ENCODE measurements at places on chromosomes 5 and 9.

- DNase-seq = peak; percentile 37
These were observed 29.3 kb downstream of the PRRC2B start for GRCh38 chr9:131423171-131423581.

DNA sequence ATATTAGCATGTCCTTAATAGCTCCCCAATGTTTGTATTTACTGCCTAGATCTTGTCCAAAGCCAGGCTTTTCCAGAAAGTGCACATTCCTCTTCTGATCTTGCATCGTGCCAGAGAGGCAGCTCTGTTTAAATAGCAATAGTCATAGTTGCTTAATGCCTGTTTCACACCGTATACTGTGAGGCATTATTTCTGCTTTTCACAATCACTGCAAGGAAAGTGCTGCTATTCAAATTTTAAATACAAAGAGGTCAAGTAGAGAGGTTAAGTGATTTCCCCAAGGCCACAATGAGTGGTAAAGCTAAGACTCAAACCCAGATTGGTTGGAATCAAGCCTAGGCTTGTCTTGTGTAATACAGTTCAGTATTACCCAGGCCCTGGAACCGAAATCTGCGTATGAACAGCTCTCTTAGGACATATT, 153.6 kb downstream of the SNX18 start:
- DNase-seq = no peak

GRCh38 chr5:123882965-123883345, 371.0 kb downstream of the CSNK1G3 start:
- no peak for DNase-seq

DNA sequence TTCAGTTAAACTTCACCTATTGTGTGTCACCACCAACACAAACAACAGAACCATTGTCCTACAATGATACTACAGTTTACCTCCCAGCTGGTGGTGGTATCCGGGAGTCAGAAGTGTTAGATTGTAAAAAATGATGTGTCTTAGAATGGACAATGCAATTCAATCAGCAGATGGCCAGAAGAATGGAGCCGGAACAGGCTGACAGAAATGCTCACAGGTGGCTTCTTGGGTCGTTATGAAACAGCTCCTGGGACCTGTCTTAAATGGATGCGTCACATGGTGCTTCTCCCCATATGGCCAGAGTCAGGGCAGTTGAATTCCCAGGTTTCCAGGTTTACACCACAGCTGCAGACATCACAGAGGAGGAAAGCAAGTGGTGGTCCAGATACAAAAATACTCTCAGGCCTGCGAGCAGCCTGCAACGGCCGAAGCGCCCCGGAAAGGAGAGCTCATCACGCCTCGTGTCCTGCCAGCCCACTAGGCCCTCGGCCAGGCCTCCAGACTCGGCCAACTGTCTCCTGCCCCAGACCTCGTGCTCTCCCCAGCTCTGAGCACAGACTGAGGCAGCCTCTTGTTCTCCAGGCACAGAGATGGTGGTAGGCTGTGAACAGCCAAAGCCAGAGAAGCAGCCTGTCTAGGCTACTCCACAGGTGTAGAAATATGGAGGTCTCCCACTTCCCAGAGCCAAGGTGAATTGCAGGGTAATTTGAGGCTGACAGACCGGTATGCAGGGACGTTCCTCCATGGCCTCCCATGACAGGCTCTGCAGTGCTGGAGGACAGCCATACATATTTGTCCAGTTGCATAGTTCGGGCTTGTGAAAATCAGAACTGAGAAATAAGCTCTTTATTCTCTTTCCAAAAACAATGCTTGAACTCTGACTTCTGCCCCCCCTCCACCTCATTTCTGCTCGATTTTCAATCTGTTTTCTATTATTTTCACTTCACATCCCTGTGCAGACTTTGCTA, 98.5 kb upstream of the SPATA31C2 start:
- no peak for DNase-seq

DNA sequence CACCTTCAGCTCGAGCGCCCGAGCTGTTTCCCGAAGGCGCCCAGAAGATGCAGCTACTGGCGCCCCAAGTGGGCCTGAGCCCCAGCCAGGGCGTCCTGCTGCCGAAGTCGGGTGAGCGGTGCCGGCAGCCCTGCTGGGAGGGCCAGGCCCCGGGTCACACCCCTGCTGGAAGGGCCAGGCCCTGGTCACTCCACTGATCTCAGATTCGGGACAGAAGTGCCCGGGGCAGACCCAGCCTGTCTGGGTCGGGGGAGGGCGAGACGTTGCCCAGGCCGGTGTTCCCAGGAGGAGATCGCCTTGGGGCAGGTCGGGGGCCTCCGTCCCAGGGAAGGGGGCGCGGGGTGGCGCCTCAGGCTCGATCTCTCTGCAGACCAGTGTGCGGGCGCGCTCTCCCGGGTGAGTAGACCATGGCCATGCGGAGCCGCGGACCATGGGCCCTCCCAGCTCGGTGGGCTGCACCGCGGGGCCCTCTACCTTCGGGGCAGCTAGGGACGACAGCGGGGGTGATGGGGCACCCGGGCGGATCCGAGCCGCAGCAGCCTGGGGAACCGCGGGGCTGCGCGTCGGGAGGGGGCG, 2.3 kb downstream of the LCNL1 start:
- DNase-seq = no peak

DNA sequence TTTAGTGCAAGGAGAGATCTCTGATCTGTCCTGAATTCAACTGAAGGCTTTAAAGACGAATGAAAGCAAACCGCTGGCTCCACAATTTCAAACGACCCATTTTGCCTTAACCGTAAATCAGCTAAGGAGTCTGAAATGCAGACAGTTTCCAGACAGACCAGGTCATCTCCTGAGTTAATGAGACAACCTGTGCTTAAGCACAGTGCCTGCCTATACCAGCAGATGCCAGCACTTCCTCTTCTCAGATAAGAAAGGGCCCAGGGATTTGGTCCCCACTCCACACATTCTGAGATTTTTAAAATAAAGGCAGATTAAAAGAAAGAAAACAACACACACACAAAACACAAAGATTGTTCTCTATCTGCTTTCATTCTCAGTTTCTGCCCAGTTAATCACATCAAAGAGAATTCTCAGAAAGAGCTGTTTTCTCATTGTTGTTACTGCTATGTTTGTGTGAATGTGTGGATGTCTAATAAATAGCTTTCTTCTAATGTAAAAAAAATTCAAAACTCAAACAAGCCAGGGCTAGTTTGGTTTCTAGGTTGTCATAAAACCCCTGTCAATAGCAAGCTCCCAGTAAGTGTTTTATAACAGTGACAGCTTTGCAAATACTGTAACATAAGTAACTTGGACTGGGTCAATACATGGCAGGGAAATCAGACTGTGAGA, 157.7 kb upstream of the SLC24A2 start:
- no peak for DNase-seq

DNA sequence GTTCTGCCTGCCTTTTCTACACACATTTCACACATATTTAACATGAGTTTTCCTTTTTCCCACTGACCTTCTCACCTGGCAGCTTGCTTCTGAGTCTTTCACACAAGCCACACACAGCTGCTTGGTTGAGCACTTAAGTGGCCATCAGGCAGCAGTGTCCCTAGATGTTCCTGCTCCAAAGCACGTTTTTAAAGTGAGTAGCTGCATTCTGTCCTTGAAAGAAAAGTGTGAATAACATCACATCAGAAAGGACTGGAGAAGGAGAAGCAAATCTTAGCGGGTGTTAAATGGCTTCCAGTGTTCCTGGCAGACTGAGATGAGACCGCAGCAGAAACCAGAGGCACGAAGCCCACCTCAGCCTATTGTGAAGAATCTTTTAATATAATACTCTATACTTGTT, 209.2 kb upstream of the IRX4 start:
- DNase-seq = no peak

- no peak for DNase-seq
These were observed 38.2 kb downstream of the GALNT10 start for GRCh38 chr5:154228696-154229095.

- DNase-seq = no peak
These were observed 860.8 kb upstream of the DMAC1 start for GRCh38 chr9:8660383-8660782.

GRCh38 chr5:143738417-143739401, 73.3 kb upstream of the HMHB1 start:
- DNase-seq = no peak

- no peak for DNase-seq
These were observed 356.1 kb downstream of the SPOCK1 start for GRCh38 chr5:137142764-137143605.

GRCh38 chr9:94445863-94446262, 109.0 kb upstream of the PCAT7 start:
- DNase-seq = no peak

DNA sequence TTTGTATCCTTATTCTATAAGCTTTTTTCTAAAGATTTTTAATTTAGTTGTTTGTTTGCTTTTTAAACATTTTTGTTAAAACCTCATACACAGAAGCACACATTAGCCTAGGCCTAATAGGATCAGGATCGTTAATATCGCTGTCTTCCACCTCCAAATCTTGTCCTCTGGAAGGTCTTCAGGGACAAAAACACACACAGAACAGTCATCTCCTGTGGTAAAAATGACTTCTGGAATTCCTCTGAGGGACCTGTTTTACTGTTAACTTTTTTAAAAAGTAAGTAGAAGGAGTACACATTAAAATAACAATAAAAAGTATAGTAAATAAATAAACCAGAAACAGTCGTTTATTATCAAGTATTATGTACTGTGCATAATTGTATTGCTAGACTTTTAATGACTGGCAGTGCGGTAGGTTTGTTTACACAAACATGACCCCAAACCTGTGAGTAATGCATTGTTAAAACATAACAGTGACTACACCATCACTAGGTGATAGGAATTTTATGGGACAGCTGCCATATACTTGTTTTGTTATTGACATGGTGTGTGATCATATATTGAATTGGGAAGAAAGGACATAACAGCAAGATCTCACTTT, 109.6 kb downstream of the ZCCHC7 start:
- no peak for DNase-seq

DNA sequence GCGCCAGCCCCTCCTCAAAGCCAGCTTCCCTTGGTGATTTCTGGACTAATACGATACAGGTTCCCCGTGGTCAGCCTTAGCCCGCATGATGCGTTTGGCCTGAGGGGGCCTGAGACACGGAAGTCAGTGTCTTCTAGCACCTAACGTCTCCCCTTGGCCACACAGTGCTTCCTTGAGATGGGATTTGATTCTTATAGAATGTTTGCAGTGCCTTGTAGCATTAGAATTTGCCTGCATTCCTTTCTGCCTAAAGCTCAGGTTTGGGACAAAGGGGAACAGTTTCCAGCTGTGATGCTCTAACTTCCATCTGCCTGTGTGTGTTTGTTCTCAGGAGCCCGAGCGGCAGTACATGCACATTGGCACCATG, 34.4 kb downstream of the CFAP90 start:
- no peak for DNase-seq

GRCh38 chr9:78235256-78235761, 566 bp upstream of the CEP78 start:
- DNase-seq = no peak

- DNase-seq = peak; percentile 84
These were observed 8.7 kb upstream of the TMED7 start for GRCh38 chr5:115634343-115635132.

- DNase-seq = no peak
These were observed 88.1 kb upstream of the ADAMTSL1 start for GRCh38 chr9:18385696-18386490.

- DNase-seq = no peak
These were observed 85.0 kb upstream of the COL5A1 start for GRCh38 chr9:134556531-134557068.

DNA sequence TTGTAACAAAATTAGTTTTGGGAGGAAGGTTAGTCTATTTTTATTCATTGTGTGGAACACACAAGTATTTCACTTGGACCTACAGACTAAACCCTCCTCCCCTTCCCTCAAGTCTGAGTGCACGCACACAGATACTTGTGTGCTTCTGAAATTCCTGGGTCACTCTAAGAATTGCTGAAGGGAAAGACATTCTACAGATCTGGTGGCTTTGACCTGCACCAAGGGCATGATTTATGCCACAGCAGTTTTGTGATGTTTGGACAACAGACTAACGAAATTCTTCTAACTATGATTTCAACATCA, 150.5 kb downstream of the ARL15 start:
- DNase-seq = no peak

GRCh38 chr5:181211208-181211607, 6.2 kb upstream of the TRIM7 start:
- DNase-seq = no peak

Data from NCI-H2029 treated with DMSO at 0.1 percent for 48 hours (cell line).